ENCODE measurements at places on chromosomes 2 and 18. TPM values are rescaled to one million over a fixed set of nuclear protein-coding genes. Genes with fewer than 3 reads are reported as not detected.
A peak's percentile ranks its signal among the peaks of the same experiment; 100 is the strongest.

GRCh38 chr2:64992218-64992617 is 3.0 kb downstream of the SLC1A4 start:
- no peaks in the 10 kb centered on the region for H3K36me3 ChIP-seq
- H3K4me1 ChIP-seq, result no peaks in the 10 kb centered on the region
- no peak overlapping the region for H3K27ac ChIP-seq
- H3K4me3 ChIP-seq, result no peak overlapping the region
- H3K27me3 ChIP-seq, result peaks cover 47% of the 10 kb centered on the region

The EXOC6B gene
- total RNA-seq, result 54.3 TPM

The APLF gene
- 8.0 TPM for total RNA-seq

DNA sequence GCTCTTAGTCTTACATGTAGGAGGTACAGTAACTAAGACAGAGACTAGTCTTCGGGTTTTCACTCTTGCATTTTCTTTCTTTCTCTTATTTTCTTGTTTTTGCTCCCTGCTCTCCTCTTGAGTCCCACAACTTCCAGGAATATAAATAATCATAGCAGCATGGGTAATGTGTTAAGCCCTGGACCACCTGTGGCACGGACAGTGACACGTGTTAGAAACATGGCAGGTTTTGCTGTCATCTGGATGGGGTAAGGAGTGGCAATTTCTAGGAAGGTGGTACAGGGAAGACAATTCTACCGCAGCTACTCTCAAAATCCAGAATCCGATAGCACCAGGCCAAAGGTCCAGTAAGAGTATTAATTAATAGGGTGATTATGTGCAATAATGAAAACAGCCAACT is 237.5 kb upstream of the FAM98A start:
- H3K27me3 ChIP-seq, result no peaks in the 10 kb centered on the region
- no peak overlapping the region for H3K4me3 ChIP-seq
- DNase-seq, result no peak
- H3K4me1 ChIP-seq, result no peaks in the 10 kb centered on the region
- no peaks in the 10 kb centered on the region for H3K36me3 ChIP-seq

GRCh38 chr18:56984731-56985130 is 162.2 kb upstream of the BOD1L2 start:
- no peak overlapping the region for H3K4me3 ChIP-seq
- no peaks in the 10 kb centered on the region for H3K27me3 ChIP-seq
- peaks cover 20% of the 10 kb centered on the region for H3K4me1 ChIP-seq
- no peaks in the 10 kb centered on the region for H3K36me3 ChIP-seq

- no peak overlapping the region for H3K27ac ChIP-seq
- no peaks in the 10 kb centered on the region for H3K36me3 ChIP-seq
- H3K27me3 ChIP-seq, result no peaks in the 10 kb centered on the region
- no peak for DNase-seq
Observed at GRCh38 chr18:42394238-42394637, 439.2 kb downstream of the PIK3C3 start.

The SGPP2 gene
- not detected for total RNA-seq

DNA sequence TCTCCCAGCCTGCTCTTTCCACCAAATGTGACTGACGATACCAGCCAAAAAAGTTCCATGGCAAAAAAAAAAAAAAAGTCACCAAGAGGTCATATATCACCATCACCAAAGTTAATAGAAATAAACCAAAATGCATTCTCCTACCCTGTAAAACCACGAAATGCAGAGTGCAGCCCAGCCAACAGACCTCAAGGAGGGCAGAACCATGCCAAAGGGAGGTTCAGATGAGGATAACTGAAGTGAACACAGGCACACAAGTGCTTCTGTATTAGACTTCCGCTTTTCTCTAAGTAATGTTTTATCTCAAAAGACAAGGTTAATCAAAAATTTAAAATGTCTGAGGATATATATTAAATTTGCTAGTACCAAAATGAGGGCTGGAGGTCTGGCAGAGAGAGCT is 5.5 kb downstream of the SERPINE2 start:
- peaks cover 74% of the 10 kb centered on the region for H3K36me3 ChIP-seq
- H3K4me1 ChIP-seq, result peaks cover 5% of the 10 kb centered on the region
- H3K4me3 ChIP-seq, result peak overlapping the region; percentile 64

- no peaks in the 10 kb centered on the region for H3K27me3 ChIP-seq
- no peak for DNase-seq
Observed at GRCh38 chr2:221780281-221780688, 208.2 kb upstream of the EPHA4 start.

GRCh38 chr18:417495-417894 is 83.0 kb downstream of the COLEC12 start:
- H3K27ac ChIP-seq, result no peak overlapping the region
- no peaks in the 10 kb centered on the region for H3K4me1 ChIP-seq
- DNase-seq, result no peak
- peaks cover 29% of the 10 kb centered on the region for H3K36me3 ChIP-seq

- H3K4me3 ChIP-seq, result no peak overlapping the region
- peak; percentile 65 for DNase-seq
- no peaks in the 10 kb centered on the region for H3K4me1 ChIP-seq
- no peak overlapping the region for H3K27ac ChIP-seq
- no peaks in the 10 kb centered on the region for H3K27me3 ChIP-seq
Observed at GRCh38 chr18:46772357-46772756, 15.5 kb upstream of the ST8SIA5 start.

The CD207 gene
- total RNA-seq, result not detected

The SLC40A1 gene
- 60.4 TPM for total RNA-seq

GRCh38 chr18:58542426-58543159 is 86.3 kb downstream of the ALPK2 start:
- no peak for DNase-seq
- H3K4me3 ChIP-seq, result no peak overlapping the region
- H3K36me3 ChIP-seq, result no peaks in the 10 kb centered on the region
- no peaks in the 10 kb centered on the region for H3K27me3 ChIP-seq
- H3K4me1 ChIP-seq, result peaks cover 4% of the 10 kb centered on the region

GRCh38 chr2:43276266-43276941 is 50.0 kb upstream of the ZFP36L2 start:
- H3K27me3 ChIP-seq, result no peaks in the 10 kb centered on the region
- no peak overlapping the region for H3K4me3 ChIP-seq
- no peaks in the 10 kb centered on the region for H3K36me3 ChIP-seq
- DNase-seq, result no peak

The SOCS6 gene
- 30.0 TPM for total RNA-seq

GRCh38 chr2:237675316-237675715 is 47.9 kb downstream of the LRRFIP1 start:
- H3K27ac ChIP-seq, result peak overlapping the region; percentile 71
- H3K4me1 ChIP-seq, result peaks cover 5% of the 10 kb centered on the region
- H3K36me3 ChIP-seq, result peaks cover 55% of the 10 kb centered on the region
- DNase-seq, result no peak
- H3K27me3 ChIP-seq, result no peaks in the 10 kb centered on the region

DNA sequence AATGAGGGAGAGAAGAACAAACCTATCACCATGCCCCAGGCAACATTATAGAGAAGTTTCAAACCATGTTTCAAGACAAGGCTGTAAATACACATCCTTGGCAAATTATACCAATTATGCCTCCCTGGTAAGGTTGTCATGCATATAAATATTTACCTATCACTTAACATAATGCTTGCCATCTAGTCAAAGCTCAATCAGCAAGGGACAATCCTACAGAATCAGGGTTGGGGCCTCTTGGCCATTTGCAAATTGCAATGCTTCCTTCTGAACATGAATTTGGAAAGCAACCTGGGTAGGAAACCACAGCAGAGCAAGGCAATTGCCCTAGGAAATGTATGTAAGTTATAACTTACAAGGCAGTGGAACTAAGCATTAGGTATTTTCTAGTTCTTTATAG is 907.2 kb upstream of the CDH2 start:
- H3K36me3 ChIP-seq, result no peaks in the 10 kb centered on the region
- DNase-seq, result no peak
- peaks cover 18% of the 10 kb centered on the region for H3K4me1 ChIP-seq
- H3K27me3 ChIP-seq, result no peaks in the 10 kb centered on the region
- no peak overlapping the region for H3K27ac ChIP-seq
- H3K4me3 ChIP-seq, result no peak overlapping the region

DNA sequence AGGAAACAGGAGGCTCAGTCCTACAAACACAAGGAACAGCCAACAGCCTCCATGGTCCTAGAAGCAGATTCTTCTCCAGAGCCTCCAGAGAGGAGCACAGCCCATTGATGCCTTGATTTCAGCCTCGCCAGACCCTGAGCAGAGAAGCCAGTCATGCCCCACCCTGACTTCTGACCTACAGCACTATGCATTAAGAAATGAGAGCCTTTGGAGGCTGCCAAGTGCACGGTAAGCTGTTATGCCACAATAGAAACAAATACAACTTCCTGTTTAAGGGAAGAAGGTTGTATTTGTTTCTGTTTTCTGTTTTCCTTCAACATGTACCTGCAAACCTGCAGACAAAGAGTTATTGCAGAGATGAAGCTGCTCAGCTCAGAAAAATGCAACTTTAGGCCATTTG is 181.3 kb upstream of the AGAP1 start:
- H3K4me1 ChIP-seq, result no peaks in the 10 kb centered on the region
- DNase-seq, result no peak
- H3K36me3 ChIP-seq, result no peaks in the 10 kb centered on the region

DNA sequence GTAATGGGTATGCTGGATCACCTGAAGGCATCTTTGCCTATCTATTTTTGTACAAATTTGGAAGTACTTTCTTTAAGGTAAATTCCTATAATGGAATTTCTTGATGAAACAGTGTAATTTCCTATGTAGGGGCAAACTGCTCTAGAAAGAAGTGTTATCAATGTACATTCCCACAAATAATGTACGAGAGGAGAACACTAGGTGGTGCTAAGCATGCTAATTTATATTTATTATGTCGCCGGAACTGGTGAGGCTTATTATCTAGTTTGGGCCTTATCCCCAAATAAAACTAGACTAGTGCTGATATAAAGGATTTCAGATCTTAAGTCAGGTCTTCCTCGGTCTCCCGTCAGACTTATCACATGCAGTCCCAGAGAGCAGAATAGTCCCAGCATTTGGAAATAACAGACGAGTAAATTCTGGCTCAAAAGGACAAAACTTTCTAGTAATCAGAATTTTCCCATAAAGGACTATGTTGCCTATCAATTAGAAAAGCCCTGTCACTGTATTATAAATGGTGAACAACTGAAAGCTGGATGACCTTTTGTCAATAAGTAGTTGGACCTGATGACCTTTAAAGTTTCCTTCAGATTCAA is 86.9 kb upstream of the RBBP8 start:
- DNase-seq, result no peak
- H3K36me3 ChIP-seq, result no peaks in the 10 kb centered on the region
- H3K4me3 ChIP-seq, result no peak overlapping the region
- no peaks in the 10 kb centered on the region for H3K4me1 ChIP-seq
